ENCODE measurements at places on chromosomes 4 and X. TPM values are rescaled to one million over a fixed set of nuclear protein-coding genes. Genes with fewer than 3 reads are reported as not detected.

DNA sequence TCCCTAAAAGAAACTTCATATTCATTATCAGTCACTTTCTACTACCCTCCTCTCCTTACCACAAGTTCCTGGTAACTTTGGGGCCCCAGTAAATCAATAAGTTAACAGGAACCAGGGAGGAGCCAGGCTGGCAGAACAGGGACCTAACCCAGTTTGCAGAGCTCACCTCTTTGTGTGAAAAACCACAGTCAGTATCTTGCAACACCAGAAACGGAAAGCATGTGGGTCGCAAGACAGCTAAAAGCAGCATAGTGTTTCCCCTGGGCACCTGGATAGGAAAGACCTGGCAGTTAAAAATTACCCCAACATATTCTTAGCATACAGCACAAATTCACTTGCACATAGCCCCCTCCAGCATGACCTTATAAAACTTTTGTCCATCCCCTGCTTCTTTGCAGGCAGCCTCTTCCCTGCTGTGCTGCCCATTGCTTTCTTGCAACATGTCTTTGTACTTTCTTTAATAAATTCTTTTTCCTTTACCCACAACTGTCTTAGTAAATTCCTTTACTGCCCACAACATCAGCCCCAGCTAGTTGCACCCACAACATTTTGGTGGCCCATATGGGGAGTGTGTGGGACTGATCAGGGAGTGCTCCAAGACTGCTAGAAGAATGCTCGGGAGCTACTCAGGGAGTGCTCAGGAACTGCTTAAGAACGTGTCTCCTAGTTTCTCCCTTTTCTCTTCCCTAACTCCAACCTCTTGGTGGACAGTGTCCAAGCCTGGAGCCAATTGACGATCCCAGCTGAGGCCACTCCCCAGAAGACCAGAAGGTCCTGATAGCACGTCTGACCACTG, 83.4 kb downstream of the MSN start:
- DNase-seq: no peak

DNA sequence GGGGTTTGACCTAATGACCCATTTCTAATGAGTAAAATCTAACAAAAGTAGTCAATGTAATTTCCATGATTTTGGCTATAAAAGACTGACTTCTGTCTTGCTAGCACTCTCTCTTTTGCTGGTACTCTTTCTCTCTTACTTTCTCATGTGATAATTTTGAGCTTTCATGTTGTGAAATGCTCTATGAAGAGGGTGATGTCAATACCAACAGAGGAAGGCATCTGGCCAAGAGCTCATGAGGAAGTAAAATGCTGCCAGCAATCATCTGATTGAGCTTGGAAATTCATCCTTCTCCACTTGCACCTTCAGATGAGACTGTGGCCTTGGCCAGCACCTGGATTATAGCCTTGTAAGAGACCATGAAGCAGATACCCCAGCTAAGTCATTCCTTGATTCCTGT, 347.7 kb downstream of the HS3ST1 start:
- no peak for DNase-seq

DNA sequence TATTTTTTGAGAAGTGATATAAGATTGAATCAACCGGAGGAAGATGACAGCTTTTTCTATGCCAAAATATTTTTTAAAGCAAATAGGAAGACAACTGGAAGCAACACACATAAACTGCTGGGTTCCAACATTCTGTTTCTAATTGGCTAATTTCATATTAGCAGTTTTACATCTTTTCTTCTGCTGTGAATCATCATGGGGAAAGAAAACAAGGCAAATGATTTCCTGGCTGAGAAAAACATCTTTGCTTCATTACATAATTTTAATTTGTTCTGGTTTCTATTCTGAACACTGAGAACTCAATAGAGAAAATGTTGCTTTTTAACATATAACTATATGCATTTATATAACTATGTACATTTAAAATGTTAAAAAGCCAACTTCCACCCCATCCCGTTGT, 2518.5 kb downstream of the ARAP2 start:
- no peak for DNase-seq

DNA sequence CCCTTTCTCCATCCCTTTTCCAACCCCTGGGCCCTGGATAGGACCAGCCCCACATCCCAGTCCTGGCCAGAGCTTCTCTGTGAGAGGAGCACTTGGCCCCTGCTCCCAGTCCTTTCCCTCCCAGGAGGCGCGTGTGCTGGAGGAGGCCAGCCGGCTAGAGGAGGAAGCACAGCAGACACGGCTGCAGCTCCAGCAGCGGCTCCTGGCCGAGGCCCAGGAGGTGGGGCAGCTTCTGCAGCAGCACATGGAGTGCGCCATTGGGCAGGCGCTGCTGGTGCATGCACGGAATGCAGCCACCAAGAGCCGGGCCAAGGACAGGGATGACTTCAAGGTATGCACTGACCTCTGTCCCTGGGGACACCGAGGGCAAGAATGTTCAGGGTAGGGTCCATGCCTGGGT, 87.5 kb downstream of the EVC start:
- DNase-seq: no peak

GRCh38 chrX:20361890-20362262, 95.2 kb upstream of the RPS6KA3 start:
- DNase-seq: no peak

- DNase-seq: no peak
Measured at GRCh38 chr4:147560625-147561024, 56.6 kb upstream of the TMEM184C start.

DNA sequence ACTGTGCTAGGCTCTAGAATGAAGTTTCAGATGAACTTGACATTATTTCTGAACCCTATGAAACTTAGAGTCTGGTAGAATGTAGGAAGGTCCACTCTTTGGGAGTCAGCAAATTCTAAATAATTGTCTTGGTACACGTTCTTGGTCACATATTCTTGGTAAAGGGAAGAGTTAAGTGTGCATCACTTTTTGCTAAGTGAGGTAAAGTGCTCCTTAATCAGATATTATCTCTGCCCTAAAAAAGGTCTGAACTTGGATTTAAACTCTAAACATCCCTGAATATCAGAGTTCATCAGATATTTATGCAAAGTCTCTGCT, 7.2 kb downstream of the OCIAD2 start:
- DNase-seq: no peak

- DNase-seq: no peak
Measured at GRCh38 chrX:38868321-38868720, 67.1 kb downstream of the MID1IP1 start.

DNA sequence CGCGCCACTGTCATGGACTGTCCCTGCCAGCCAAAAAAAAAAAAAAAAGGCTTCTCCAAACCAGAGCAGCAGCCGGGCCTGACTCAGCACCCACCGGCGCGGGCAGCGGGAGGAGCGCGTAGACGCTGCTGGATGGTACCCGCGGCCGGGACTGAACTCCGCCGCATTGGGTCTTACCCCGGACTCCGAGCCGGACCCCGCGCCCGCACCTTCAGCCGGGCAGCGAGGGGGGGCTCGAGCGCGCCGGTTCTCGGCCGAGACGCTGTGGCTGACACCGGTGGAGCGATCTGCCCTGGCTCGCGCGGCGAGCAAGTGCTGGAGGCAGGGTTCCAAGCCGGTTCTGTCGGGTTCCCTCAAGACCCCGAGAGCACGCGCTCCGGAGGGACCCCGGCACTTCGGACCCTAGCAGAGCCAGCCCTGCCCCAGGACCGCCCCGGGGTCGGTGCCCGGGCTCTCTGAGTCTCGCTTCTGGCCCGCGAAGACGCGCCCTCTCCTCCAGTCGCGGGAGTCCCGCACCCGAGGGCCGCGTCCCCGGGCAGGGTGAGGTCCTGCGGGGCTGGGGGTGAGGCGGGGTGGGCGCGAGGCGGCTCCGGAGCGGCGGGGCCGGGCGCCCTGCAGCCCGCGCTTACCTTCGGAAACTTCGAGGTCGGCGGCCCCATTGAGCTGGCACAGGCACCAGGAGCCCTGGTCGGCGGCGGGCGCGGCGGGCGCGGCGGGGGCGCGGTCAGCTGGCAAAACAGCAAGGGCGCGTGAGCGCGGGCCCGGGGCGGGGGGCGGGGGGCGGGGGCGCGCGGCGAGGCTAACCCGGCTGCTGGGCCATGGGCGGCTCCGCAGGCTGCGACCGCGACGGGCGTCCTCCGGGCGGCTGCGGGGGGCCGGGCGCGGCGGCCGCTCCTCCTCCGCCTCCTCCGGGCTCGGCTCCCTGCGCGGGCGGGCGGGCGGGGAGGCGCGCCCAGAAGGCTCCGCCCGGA, 11.8 kb upstream of the MAN2B2 start:
- no peak for DNase-seq

Gene PCDH10
- not detected for total RNA-seq

Gene HNRNPD
- 67.5 TPM for total RNA-seq

Gene UGT8
- total RNA-seq: not detected
